ENCODE measurements at places on chromosomes 16 and 17.

DNA sequence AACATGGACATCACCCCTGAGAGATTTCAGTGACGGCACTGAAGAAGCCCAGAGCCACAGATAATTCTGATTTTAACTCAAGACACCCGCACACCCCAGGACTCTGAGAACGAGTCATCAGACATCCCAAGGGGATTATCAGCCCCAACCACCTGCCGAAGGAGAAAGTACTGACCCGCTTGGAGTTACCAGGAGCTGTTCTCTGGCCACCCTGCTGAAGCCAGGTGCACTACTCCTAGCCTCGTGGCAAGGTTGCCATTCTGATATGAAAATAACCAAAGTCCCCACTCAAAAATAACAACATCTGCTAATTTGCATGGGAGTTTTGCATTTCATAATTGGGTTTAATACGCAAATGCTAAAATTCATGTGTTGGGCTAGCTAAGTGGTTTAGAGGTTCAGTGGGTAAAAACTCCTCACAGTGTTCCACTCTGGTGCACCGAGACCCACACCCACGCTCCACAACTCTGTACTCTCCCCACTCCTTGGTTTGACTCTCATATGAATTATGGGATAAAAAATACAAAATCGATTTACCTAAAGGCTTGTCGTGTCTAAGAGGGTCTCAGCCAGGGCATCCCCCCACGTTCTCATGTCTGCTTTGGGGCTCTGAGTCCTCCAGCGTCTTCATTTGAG lies 143.0 kb upstream of the NOL11 start:
- no peak for DNase-seq

DNA sequence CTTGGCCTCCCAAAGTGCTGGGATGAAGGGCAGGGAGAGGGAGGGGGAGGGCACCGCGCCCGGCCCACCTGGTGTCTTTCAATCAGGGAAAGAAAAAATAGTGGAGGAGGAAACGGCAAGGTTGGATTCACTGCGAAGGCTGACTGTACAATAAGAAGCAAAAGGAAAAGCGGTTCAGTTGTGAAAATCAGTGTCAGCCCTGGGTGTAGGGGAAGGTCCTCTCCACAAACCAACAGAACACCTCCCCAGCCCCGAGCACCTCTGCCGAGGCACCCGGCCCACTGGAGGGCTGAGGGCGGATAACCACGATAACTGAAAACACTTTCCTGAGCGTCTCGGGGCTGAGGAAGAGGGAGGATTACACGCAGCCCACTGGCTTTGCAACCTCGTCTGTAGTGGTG lies 1.4 kb upstream of the SPG7 start:
- DNase-seq: no peak

DNA sequence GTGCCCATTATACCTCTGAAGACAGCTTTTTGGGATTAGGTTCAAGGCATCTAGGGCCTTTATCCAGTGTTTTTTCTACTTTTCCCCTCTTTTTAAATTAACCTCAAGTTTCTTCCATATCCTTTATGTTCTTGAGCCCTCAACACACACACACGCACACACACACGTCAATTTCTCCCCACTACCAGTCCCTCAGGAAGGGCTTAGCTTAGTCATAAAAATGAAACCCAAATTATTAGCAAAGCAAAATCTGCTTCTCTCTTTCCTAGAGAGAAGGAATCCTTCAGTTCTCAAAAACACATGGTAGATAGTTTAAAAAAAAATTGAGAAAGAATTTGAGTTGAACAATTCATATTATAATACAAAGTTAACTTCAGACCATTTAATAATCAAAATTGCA lies 401.1 kb downstream of the XYLT1 start:
- no peak for DNase-seq

GRCh38 chr16:24204150-24204665 lies 51.9 kb upstream of the CACNG3 start:
- DNase-seq: no peak

GRCh38 chr16:57770361-57770760 lies 31.9 kb downstream of the KIFC3 start:
- DNase-seq: no peak

- no peak for DNase-seq
These were observed 29.1 kb downstream of the USP7 start for GRCh38 chr16:8934601-8935000.

GRCh38 chr17:51647067-51647466 lies 386.7 kb downstream of the UTP18 start:
- DNase-seq: no peak

GRCh38 chr16:75317532-75317931 lies 66.1 kb upstream of the BCAR1 start:
- no peak for DNase-seq

GRCh38 chr16:88078111-88078775 lies 127.0 kb downstream of the BANP start:
- DNase-seq: no peak

GRCh38 chr17:73973586-73974409 lies 229.7 kb upstream of the RPL38 start:
- no peak for DNase-seq

GRCh38 chr17:49520386-49521087 lies 25.4 kb downstream of the NGFR start:
- DNase-seq: peak; percentile 77

DNA sequence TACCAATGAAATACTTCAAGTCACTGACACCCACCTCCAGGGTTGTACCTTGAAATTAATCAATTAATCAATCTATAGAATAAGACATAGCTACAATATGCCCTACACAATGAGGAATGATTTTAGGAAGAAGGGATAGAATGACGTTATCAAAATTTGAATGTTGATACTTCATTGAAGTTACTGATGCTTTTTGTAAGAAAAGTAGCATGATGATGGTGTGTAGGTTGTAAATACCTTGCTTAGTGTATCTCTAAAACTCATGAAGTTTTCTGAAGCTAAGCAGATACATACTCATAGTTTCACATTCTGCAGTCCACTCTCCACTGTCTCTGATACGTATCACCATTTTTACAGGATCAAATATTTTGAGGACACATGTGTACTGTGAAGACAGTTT lies 670.4 kb upstream of the GOT2 start:
- DNase-seq: peak; percentile 60

- DNase-seq: peak; percentile 72
These were observed 68.2 kb upstream of the ZNF423 start for GRCh38 chr16:49924078-49924477.

- peak; percentile 61 for DNase-seq
These were observed 10.0 kb downstream of the DECR2 start for GRCh38 chr16:411576-412265.
